ENCODE measurements at places on chromosomes 3 and 15.

DNA sequence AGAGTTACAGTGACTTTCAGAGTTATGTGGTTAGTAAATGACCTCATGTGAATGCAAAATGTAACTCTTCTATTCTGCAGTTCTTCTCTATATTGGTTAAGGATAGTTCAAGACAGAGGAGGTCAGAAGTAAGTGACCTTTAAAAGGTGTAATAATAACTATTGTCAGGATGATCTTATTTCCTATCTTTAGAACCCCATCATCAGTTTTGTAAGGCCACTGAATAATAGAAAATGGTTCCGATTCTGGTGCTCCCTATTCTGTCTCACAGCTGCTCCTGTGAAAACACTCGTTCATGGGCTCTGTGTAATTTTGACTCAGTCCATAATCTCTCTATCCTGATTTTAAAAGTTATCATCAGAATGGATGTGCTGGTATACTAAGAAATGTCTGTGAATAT is 463.3 kb downstream of the LPP start:
- no peak for DNase-seq

DNA sequence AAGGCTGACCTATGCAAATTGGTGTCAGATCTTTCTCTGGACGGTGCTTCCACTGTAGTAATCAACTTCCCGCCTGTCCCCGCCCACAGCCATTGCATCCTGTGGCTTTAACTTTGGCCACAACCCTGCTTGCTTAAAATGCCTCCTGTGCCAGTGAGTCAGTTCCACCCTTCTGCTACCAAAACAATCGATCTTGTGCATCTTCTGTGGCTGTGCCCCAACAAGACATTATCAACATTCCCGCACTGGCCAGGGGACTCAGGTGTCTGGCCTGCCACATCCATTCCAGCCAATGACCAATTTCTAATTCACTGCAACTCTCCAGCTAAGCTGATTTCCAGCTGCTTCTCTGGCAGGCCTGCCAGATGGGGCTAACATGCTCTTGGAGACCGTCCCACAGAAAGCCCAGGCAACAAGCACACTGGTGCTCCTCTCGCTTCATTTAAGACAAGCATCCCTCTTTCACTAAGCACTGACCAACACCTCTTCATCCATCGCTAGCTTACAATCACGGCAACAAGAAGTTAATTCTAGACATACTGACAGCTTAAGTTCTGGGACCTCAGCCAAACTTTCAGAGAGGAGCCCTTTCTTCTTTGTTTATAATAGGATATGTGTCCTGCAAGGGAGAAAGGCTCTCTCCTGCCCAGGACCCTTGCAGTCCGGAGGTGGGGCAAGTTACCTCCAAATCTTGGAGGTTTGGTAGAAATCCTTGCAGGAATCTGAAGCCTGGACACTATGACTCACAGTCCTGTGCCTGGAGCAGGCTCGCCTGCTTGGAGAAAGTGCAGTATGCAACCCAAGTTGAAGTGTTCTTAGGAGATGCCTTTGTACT is 6.7 kb downstream of the CA12 start:
- DNase-seq: peak; percentile 4

- DNase-seq: no peak
These were observed 610.0 kb upstream of the ZNF385D start for GRCh38 chr3:22360970-22361369.

GRCh38 chr15:36278219-36278618 is 301.2 kb upstream of the CDIN1 start:
- no peak for DNase-seq

- no peak for DNase-seq
These were observed 27.5 kb upstream of the EIF1B start for GRCh38 chr3:40281995-40282394.

- DNase-seq: peak; percentile 15
These were observed 185.3 kb downstream of the CACNA2D3 start for GRCh38 chr3:54307566-54308180.

- DNase-seq: no peak
These were observed 75.8 kb downstream of the FBN1 start for GRCh38 chr15:48569591-48570302.

DNA sequence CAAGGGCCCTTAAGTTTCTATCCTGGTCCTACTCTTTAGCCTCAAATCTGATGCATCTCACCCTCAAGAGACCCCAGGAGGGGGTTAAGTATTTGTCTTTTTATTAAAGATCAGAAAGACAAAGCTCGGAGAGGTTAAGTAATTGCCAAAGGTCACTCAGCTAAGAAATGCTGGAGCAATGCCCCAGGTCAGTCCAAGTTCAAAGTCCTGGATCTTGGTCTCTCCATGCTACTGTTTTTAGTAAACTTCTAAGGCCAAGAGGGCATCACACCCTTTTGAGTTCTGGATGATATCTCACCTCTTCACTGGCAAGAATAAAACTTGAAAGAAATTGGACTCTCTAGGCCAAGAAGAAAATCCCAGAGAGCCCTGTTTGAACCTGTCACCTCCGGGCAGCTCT is 488.6 kb downstream of the MAGI1 start:
- DNase-seq: no peak

DNA sequence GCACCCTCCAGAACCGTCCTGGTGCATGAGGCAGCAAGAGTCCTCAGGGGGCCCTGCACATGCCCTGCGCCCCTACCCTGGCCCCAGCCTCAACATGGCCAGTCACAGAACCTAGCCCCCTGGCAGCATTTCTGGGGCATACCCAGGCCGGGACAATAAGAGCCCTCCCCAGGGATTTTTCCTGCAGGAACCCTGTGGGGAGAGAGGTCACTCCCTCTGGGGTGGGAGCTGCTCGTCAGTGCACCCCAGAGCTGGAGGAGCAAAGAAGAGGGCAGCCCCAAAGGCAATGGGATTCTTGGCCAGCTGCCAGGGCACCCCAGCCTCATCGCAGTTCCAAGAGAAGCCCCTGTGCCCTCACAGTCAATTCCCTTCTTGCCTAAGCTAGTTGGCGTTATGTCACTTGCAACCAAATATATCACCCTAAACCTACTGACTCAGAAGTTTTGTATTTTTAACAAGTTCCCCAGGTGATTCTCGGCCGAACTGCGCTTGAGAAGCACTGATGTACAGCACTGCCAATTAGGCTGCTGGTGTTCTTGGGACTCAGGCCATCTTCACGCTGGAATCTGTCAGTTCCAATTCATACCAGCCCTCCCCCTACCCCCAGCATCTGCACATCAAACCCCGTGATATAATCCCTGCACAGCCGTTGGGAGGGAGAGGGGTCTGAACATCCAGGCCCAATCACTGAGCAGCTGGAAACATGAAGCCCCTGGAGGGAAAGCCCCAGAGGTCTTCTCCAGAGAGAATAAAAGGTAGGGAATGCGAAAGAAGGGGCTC is 87.5 kb upstream of the PRR20G start:
- no peak for DNase-seq

- no peak for DNase-seq
These were observed 649 bp upstream of the PIK3CB start for GRCh38 chr3:138835397-138835757.

- no peak for DNase-seq
These were observed 103.5 kb downstream of the LIPC start for GRCh38 chr15:58535337-58535736.

DNA sequence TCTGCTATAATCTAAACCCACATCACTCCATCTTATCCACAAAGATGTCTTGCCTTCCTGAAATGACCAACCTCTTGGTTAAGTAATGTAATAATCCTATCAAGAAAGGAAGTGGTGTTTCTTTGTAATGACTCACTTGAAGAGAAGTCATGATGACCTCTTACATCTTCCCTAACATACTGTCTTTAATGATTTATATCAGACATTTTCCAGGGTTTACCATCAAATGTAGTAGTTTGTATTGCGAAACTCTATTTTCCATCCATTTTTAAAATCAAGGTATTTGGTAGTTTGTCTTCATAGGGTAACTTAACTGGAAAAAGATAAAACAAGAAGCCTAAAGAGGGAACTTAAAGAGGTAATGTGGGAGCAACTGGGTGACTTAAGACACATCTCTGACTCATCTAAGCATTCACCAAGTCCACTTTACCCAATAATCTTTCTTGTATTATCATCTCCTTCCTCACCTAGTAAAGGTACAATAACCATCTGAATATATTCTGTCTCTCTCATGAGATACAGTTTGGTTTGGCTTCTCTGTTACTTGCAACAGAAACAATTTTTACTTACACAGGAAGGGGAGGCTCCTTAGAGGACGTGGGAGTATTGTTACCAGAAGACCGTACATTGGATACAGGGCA is 5.7 kb upstream of the MAPK6 start:
- DNase-seq: no peak

DNA sequence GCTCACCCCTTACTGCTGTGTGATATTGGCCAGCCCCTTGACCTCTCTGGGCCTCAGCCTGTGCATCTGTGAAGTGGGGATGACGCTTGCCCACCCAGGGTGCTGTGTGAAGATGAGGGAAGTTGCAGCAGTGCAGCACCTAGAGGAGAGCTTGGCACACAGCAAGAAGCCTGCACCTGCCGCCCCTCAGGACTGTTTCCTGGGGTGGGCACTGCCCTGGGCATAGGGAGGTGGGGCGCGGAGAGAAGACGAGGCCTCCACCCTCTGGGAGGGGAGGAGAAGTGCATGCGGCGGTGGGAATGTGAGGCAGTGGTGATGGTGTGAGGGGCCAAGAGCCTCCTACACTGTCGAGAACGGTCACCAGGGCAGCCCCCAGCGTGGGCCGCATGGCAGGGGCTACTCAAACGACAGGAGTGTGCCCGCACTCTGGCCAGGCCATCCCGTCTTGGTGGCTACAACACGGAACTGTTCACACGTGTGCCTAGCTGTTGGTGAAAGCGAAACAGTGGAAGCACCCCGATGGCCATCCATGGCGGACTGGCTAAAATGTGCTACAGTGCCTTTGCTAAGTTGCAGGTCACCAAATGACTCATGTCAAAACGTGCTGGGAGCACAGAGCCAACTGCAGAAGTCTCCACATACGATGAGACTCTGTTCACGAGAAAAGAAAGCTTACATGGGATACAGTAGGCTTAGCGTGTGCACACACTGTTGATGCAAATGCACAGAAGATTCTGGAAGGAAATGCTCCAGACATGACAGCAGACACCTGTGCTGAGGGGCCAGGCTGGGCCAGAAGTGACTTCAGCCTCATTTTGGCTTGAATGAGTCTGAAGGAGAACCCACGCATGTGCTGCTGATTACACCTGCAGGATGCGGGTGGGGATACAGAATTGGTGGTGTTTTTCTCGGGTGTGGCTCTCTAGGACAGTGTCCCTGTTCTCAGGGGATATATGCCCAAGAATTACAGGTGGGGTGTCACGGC is 40.4 kb upstream of the IQSEC1 start:
- DNase-seq: no peak

GRCh38 chr15:73426323-73426994 is 16.5 kb upstream of the REC114 start:
- DNase-seq: no peak

DNA sequence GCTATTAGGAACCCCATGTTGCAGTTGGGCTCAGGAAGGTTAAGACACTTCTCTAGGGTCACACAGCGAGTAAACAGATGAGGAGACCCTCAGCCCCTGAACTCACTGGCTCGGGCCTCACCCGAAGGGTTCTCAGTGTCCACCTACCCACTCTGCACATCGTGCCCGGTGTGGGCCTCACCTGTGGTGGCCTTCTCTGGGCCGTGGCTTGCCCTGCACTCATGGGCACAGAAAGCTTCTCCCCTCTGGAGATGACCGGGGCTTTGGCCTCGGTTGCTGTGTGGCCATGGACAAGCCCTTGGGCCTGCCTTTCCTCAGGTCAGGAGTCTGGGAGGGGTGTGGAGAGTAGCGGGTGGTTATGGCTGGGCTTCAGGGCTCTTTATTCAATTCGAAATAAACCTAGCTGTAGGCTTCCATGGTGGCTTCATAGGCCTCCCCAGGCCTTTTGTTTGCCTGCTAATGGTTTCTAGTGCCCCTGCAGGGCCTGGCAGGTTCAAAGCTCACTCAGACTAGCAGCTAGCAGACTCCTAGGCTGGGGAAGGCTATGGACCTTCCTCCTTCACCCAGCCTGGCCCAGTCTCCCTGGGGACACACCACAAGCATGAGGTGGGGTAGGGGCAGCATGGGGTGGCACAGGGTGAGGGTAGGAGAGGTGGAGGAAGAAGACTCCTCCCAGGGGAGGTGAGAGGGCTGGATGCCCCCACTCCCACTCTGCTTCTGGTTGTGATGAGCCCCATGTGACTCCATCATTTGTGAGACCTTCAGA is 103.1 kb downstream of the LINGO1 start:
- no peak for DNase-seq

- DNase-seq: no peak
These were observed 497.5 kb downstream of the FGF12 start for GRCh38 chr3:192229866-192230265.

DNA sequence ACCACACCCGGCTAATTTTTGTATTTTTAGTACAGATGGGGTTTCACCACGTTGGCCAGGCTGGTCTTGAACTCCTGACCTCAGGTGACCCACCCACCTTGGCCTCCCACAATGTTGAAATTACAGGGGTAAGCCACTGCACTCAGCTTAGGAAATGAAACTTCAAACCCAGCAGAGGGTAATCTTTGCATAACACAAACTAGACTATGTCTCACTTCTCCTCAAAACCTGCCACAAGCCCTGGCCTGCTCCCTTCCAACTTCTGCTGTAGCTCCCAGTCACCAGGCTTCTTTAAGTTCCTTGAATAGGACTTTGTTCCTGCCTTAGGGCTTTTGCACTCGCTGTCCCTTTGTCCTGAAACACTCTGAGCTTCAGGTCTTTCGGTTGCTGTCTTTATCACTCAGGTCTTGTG is 39.2 kb upstream of the SEMA4B start:
- no peak for DNase-seq

DNA sequence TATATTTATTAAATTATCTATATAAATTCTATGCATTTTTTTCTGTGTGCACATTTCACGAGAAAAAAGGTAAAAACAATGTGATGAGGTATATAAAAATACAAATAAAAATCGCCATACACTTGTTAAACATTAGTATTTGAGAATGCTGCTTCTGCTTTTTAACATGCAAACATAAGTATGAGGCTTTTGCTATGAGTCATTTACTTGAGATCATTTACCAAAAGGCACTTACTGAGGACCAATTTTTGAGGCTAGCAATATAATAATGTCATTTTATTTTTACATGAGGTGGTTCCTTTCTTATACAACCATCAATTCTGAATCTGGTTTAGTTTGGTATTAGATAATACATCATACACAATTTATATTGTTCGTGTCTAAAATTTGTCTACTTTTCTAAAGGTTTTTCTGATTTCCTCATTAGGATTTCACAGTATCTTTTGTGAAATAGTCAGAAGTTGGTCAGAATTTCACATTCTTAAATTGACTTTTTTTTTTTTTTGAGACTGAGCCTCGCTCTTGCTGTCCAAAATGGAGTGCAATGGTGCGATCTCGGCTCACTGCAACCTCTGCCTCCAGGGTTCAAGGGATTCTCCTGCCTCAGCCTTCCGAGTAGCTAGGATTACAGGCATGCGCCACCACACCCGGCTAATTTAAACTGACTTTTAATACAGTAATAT is 25.6 kb downstream of the DCUN1D1 start:
- DNase-seq: no peak

DNA sequence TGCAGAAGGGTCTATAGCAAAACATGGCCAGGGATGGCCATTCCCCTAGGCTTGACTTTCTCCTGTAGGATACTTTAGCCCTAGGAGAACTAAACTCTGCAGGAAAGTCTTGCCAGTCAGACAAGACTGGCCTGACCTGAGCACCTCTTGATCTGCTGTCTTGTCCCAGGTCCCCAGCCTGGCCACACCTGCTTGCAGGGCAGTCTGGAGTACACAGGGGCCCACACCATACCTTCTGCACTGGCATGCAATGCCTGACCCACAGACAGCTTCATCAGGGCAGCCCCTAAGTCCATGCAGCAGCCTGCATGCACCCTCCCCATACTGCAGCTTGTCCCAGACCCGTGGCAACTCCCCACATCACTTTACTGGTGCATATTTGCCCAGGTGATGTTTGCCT is 204.6 kb downstream of the LRRC3B start:
- no peak for DNase-seq

- DNase-seq: no peak
These were observed 11.4 kb downstream of the C15orf40 start for GRCh38 chr15:82999905-83000671.

Data from NCI-H345 (cell line).